Mesothelial cell of epicardium (in vitro differentiated cells): ENCODE measurements at places on chromosomes 6 and 20. TPM values are rescaled to one million over a fixed set of nuclear protein-coding genes. Genes with fewer than 3 reads are reported as not detected.

- DNase-seq: no peak
Observed at GRCh38 chr6:170420791-170421776, 114.5 kb downstream of the FAM120B start.

The TMEM14B gene
- 56.1 to 58.5 TPM (median 57.3 TPM) in 3 replicates for total RNA-seq

The PPIL4 gene
- 38.1 to 40.3 TPM (median 39.8 TPM) in 3 replicates for total RNA-seq

DNA sequence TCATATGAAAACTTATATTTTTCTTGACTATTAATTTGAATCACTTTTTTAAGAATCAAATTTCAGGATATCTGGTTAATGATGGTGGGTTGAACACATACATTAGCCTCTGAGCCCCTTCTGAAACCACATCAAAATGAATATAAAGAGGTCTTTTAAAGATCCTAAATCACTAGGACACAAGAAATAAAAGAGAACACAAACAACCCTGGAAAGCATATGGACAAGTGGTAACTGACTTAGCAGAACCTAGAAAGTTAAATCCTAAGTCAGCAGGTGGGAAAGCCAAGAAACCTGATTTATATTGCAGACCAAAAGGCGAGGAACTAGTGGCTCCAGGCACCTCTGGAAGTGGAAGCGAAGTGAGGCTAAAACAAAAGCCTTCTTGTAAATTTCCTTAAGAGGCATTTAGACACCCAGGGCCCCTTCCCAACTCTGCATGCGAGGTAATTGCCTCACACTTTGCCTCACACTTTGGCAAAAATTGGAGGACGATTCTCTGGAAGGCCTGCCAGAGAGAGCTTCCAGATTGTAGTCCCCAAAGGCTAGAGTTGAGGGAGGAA lies 293.9 kb downstream of the KHDC1L start:
- DNase-seq: no peak
